Fibroblast of the aortic adventitia (primary cell): ENCODE measurements at places on chromosomes 2 and 18.

- no peak for DNase-seq
Measured at GRCh38 chr2:20436716-20437470, 10.0 kb upstream of the RHOB start.

DNA sequence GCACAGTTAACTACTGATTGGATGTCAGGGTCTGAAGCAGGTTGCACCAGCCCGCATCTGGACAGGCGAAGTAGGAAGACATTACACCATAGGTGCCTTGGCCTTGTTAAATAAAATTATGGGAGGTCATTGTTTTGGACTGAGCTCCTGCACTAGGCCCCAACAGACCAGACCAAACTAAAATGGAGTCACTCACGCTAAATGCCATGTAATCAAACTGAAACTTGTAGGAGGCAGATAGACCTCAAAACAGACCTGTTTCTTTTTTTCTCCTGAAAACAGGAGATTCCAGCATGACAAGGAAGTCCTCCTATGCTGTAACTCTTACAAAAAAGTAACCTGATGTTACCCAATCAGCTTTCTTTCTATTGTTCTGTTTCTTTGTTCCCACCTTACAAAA, 15.5 kb upstream of the NFU1 start:
- DNase-seq, result no peak

GRCh38 chr2:107730898-107731297, 95.8 kb upstream of the RGPD4 start:
- DNase-seq, result no peak

DNA sequence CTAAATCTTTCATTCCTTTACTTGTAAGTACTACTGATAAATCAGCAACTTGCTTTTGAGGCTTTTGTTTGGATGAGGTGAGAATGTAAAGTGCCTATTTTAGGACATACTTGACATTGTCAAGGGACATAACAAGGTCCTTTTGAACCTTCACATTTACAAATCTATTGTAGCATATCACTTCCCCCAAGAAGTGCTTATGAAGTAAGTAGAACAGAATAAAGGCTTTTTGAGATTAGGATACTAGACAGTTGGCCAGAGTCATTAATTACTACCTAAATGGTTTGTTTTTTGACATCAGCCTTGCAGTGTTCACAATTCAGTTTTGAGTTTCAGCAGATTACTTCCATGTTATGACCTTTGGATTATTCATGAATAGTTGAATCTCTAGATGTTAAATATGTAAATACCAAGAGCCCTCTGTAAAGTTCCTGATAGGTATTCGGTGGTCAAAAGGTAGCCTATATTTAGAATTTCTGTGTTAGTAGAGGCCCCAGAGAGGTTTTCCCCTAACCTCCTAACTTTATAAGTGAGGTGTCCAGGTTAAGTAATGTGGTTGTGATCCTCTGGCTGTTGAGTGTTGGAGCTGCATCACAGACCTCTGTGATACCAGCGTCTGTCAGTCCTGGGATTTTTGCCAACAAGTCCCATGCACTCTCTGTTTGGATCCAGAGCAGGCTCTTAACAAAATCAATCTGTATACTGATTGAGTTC, 67.2 kb downstream of the LCLAT1 start:
- DNase-seq, result peak; percentile 69
